DMS79 treated with DMSO at 0.1 percent for 48 hours (cell line): ENCODE measurements at places on chromosomes 12 and 14.

DNA sequence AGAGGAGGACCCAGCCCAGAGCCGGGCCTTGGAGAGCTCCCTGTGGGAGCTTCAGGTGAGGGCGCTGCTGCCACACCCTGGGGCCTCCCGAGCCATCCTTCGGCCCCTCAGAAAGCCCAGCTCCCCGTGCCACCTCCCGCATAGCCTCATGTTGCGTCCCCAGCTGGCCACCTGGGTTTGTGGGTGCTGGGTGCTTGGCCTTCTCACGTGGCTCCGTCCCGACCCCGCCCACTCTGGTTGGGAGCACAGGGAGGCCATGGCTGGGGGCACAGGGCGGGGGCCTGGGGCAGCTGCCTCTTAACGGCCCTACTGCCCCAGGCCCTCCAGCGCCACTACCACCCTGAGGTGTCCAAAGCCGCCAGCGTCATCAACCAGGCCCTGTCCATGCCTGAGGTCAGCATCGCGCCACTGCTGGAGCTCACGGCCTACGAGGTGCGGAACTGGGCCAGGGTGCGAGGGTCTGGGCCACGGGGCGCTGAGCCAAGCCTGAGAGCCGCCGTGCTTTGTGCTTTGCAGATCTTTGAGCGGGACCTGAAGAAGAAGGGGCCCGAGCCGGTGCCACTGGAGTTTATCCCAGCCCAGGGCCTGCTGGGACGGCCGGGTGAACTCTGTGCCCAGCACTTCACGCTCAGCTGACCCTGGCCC lies 7.6 kb downstream of the NOC4L start:
- no peak for DNase-seq

GRCh38 chr14:101953151-101953550 lies 11.2 kb upstream of the DYNC1H1 start:
- DNase-seq: no peak

DNA sequence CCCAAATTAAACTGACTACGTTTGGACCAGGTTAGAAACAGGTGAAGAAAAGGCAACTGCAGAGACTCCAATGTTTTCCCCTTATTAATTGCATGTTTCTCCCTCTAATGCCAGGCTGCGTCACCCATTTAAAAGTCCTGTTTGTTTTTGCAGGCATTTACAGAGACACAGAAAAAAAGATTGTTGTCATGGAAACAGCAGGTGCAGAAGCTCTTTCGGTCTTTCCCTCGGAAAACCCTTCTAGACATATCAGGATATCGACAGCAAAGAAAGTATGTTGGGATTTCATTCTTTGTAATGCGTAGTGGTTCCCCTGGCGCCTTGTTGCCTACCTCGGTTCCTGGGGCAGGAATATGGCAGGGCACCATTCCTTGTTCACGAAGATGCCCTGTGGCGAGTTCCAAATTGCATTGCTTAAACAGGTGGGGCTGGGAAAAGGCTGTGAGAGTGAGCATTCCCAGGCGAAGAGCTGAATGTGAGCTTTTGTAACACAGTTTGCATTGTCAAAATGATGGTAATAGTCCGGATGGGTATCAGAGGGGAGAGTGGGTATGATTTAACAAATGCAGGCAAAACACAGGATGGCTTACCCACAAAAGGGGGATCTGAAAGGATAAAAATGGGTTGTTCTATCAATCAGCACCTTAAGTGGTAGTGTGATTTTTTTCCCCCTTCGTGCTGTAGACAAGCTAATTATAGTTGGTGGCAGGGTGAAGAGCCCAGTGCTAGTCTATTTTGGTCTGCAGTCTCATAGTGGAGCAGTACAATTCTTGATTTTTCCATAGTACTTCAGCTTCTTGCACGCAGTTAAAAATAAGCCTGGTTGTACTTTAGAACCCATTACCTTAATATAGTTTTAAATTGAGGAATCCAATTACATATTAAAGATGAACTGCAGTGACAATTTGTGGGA lies 132.4 kb downstream of the GCH1 start:
- peak; percentile 50 for DNase-seq

GRCh38 chr12:75345531-75345930 lies 11.1 kb downstream of the GLIPR1L1 start:
- no peak for DNase-seq

GRCh38 chr14:68365228-68365627 lies 427.6 kb downstream of the ZFP36L1 start:
- DNase-seq: no peak

DNA sequence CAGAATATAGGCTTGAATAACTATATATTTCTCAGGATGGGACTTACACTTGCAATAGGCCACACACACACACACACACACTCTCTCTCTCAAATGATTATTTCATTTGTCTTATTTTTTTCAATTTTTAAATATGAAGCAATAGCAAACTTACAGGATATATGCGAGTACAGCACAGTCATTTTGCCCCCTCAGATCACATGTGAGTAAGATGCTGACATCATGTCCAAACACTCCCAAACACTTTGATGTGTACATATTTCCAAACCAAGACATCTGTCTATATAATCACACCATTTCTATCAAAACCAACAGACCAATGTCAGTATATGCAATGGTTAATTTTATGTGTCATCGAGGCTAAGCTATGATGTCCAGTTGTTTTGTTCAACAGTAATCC lies 1535.9 kb upstream of the FLRT2 start:
- no peak for DNase-seq

DNA sequence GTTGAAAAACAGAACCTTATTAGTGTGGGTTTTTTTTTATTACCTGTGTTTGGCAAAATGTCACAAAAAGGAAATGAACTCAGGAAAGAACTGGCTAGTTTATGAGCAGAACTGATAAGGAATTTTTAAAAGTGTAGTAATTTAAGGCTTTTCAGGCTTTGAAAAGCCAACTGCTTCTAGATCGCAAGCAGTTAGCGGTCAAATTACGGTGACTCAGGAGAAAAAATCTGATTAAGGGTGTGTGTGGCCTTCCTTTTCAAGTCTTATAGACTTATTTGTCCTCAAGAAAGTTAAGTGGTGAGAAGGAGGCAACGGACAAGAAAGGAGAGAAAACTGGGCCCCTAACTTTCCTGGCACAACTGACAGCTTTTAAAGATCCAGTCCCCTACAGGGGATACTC lies 33.4 kb downstream of the PDZRN4 start:
- no peak for DNase-seq

GRCh38 chr12:123897221-123897620 lies 75.4 kb downstream of the CCDC92 start:
- DNase-seq: no peak

DNA sequence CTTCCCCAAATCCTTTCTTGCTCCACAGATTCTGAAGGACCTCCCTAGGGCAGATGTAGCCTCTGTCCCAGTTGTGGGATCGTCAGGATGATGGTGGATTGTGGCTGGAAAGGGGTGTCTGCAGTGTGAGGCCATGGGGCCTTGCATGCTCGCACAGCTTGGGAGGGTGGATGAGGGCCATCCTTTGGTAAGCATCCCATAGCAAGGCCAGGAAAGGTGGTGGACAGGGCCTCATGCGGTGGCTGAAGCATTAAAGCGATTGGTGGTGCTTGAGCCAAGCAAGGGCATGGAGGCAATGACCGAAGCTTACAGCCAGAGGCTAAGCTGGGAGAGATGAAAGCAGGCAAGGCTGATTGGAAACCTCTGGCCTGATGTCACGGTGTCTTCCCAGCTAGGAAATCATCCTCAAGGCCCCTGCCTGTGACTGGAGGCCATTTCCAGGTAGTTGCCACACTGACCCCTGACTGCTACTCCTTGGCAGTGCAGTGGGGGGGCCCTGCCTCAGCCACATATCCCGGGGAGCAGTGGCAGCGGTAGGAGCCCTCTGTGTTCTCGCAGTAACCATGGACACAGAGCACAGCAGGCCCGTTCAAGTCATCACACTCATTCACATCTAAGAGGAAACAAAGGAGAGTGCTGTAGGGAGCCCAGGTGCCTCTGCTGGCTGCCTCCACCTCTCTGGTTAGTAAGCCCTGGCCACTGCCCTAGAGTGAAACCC lies 7.0 kb downstream of the ISCA2 start:
- no peak for DNase-seq

- DNase-seq: no peak
Observed at GRCh38 chr12:108468196-108468968, 46.7 kb upstream of the FICD start.

GRCh38 chr14:100740196-100740825 lies 13.6 kb downstream of the DLK1 start:
- no peak for DNase-seq

DNA sequence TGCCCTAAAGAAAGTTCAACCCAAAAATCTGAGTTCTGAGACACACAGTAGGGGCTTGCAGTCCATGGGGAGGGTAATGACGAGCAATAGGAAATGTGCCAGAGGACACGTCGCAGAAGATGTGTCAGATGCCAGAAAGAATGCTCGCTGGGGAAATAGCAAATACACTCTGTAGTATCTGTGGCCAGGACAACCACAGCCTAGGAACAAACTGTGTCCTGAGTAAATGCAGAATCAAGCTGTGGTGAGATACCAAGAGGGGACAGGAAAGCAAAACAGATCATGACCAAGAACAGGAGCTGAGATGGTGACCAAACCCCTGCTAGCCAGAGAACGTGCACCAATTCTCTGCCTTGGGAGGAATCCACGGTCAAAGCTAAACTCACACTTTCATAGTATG lies 9.1 kb downstream of the CRACR2A start:
- DNase-seq: no peak

DNA sequence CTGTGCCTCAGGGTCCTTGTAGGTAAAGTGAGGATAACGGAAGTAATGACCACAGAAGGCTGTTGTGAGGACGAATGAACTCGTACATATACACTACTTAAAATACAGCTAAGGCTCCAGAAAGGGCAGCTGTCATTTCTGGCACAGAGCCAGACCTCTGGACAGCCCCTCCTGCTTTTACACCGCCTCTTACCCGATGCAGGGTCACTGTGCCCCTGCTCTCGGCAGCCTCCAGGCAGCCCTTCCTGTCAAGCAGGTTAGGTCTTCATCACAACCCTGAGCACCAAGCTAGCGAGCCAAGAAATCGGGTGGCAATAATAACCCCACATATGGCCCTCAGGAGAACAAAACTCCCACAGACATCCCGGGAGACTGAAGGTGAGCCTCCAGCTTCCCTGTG lies 8.5 kb downstream of the TMEM229B start:
- peak; percentile 79 for DNase-seq

- no peak for DNase-seq
Observed at GRCh38 chr14:54606631-54607133, 39.8 kb downstream of the SAMD4A start.

- DNase-seq: no peak
Observed at GRCh38 chr12:93954166-93955112, 193.9 kb upstream of the PLXNC1 start.

DNA sequence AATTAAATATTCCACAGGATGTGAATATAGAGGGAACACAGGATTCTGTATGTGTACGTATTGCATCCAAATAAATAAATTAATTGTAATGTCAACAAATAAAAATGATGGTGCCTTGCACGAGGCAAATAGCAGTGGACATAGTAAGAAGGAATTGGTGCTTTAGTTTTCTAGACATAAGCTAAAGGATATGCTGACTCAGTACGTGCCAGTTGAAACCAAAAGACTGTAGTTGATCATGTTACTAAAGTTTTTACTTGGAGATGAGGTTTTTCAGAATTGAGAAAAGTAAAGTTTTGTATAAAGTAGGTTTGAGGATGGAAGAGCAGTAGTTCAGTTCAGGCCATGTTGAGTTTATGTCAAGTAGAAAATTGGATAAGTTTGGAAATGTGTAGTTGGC lies 807.2 kb downstream of the SLC16A7 start:
- DNase-seq: no peak

DNA sequence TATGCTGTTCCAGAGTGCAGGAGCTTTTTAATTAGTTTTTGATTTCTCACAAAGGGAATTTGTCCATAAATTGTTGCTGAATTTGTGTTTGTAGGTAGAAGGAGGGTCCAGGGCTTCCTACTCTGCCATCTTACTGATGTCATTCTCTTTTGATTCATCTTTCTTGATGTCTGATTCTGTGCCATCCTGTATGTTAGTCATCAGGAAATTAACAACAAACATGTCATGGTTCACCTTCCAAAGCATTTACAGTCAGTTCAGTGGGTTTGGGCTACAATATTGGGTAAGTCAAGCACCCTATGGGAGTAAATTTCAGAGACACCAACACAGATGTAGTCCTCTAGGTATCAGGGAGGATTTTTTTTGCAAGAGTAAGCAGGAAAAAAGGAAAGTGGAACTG lies 135.2 kb upstream of the SLC38A2 start:
- no peak for DNase-seq

DNA sequence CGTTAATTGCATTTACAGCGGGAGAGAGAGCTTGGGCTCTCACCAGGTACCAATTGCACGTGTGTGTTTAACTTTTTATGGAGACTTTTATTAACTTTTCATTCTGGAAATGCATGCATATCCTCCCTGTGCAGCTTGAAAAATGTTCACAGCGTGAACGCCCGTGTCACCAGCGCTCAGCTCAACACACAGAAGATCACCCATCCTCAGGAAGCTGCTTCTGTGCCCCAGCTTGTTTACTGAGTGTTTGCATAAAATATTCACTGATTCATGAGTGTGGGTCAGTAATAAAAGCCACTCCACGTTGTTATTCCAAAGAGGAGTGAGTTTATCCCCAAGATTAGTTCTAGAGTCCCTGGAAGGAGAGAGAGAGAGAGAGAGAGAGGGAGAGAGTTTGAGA lies 75.5 kb upstream of the FZD10 start:
- DNase-seq: no peak

GRCh38 chr14:21047378-21047781 lies 5.2 kb downstream of the RNASE7 start:
- DNase-seq: no peak

DNA sequence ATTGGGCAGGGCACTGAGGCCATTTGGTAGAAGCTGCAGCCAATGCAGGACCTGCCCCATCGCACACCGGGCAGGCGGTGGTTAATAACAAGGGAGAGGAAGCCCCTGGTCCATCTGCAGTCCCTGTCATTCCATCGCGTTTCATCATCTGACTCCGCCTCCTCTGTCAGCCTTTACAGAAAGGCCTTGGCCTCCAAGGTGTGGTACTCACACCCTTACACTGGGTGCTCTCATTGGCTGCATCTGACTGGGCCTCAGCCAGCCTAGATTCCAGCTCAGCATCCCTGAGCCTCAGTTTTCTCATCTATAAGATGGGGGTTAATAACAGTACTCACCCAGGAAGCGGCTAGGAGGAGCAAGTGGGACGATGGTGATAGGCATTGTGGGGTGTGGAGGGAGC lies 14.7 kb upstream of the HHIPL1 start:
- DNase-seq: no peak

- peak; percentile 74 for DNase-seq
Observed at GRCh38 chr14:70807898-70808415, 1.4 kb downstream of the MAP3K9 start.

DNA sequence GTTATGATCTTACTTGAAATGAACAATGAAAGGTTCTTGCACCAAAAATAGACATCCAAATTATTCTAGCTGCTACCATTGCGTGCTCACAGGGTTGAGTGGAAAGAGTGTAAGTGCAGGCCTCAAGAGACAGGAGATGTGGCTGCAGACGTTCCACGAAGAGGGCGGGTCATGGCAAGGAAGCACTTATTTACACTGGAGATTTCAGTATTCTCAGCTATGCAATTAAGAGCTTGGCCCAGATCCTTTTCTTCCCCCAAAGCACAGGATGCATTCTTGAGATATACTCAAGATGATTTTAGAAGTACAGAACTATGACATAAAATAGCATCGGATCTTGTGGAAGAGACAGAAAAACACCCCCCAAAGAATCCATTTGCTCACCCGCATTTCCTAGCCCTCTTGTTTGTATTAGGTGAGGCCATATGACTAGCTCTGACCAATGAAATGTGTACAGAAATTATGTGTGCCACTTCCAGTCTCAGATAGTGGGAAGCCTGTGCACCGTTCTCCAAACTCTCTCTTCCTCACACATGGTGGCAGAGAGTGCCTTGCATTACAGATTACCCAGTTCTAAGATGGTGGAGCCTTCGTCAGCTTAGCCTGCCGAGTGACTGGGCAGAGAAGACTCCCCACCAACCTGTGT lies 261.4 kb downstream of the TTC8 start:
- peak; percentile 33 for DNase-seq
